MCF 10A (cell line): ENCODE measurements at places on chromosomes 5 and 9. TPM values are rescaled to one million over a fixed set of nuclear protein-coding genes. Genes with fewer than 3 reads are reported as not detected.
A peak's percentile ranks its signal among the peaks of the same experiment; 100 is the strongest.

The TAF1L gene
- total RNA-seq, result not detected in 2 replicates

The IL13 gene
- not detected in 2 replicates for total RNA-seq

- H3K4me1 ChIP-seq, result peaks cover 15% of the 10 kb centered on the region
- peak overlapping the region; percentile 86 for H3K27ac ChIP-seq
Observed at GRCh38 chr9:111482694-111483438, 1.3 kb downstream of the ECPAS start.

The FYB1 gene
- 0.12 and 0.32 TPM in 2 replicates for total RNA-seq

GRCh38 chr5:131264451-131265099 lies 722 bp downstream of the CDC42SE2 start:
- H3K27me3 ChIP-seq, result no peaks in the 10 kb centered on the region
- peak; percentile 65 for DNase-seq
- peak overlapping the region; percentile 84 for H3K27ac ChIP-seq
- H3K36me3 ChIP-seq, result peaks cover 13% of the 10 kb centered on the region
